ENCODE measurements at places on chromosomes 1 and 21.

GRCh38 chr1:184507604-184508280 is 120.9 kb downstream of the C1orf21 start:
- DNase-seq: no peak

DNA sequence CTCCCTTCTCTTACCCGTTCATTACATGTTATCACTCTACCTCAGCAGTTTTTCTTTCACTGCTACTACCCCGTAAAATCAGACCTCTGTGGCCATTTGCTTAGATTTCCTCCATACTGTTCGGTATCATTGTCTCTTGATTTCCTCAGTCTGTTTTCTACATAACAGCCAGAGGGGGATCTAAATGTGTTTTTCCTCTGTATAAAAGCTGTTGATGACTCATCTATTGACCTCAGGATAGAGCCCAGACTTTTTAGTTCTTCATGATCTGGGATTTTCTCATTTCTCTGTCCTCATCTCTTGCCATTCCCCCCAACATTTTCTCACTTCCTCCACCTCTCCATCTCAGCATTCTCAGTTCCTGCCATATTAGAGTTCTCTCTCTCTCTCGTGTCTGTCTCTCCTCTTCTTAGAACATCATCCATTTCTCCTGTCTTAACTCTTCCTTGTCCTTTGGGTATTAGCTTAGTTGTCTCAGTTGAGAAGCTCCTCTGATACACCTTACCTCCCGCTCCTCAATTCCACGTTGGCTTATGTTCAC is 10.5 kb downstream of the OTUD3 start:
- no peak for DNase-seq

DNA sequence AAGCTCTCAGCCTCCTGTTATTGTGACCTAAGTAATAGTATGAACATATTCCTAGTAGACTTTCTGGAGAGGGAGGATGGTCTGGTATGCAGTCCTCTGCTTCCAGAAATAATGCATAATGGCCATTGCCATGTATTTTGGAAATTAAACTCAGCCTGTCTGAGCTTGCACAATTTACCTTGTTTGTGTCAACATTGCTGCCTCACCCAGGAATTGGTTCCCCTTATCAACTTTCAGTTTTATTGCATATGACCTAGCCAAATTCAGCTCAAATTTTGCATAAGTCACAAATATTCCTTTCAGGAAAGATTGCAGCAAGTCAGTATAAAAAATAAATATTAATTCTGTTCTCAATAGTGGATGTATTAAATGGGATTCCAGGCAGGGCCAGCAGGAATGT is 101.9 kb upstream of the SLC5A9 start:
- no peak for DNase-seq

- peak; percentile 45 for DNase-seq
Observed at GRCh38 chr1:222095606-222096475, 354.0 kb upstream of the DUSP10 start.

GRCh38 chr1:51305371-51305823 is 25.0 kb downstream of the TTC39A start:
- peak; percentile 58 for DNase-seq

DNA sequence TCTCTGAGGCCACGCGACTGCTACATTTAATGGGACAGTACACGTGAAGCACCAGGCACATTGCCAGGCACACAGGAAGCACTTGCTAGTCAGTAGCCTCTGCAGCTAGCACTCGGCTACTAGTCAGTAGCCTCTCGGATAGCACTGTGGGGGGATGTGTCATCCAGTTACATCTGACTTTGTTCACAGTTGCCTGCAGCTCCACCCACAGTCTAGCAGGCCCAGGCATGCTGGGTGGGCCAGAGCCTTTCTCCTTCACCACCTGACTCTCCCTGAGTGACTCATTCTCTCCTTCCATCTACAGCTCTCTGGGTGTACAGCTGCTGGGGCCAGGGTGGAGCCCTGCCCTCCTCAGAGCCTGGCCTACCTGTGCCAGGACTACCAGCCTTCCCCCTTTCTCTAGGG is 51.5 kb downstream of the PTPRF start:
- DNase-seq: peak; percentile 68

DNA sequence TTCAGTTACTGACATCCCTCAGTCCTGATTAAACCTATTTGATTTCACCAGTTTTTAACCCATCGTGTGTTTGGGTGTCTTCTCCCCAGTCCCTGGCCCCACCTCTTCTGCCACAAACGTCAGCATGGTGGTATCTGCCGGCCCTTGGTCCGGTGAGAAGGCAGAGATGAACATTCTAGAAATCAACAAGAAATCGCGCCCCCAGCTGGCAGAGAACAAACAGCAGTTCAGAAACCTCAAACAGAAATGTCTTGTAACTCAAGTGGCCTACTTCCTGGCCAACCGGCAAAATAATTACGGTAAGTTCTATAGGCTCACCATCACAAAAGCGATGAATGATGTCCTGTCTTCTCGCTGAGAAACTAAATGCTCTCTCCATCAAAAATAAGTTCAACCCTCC is 28.7 kb downstream of the NBPF3 start:
- peak; percentile 37 for DNase-seq

GRCh38 chr1:186768906-186769305 is 59.8 kb upstream of the PLA2G4A start:
- no peak for DNase-seq

GRCh38 chr1:109975718-109976117 is 8.8 kb upstream of the AHCYL1 start:
- no peak for DNase-seq

- no peak for DNase-seq
Observed at GRCh38 chr1:111209622-111210021, 9.2 kb upstream of the DENND2D start.

DNA sequence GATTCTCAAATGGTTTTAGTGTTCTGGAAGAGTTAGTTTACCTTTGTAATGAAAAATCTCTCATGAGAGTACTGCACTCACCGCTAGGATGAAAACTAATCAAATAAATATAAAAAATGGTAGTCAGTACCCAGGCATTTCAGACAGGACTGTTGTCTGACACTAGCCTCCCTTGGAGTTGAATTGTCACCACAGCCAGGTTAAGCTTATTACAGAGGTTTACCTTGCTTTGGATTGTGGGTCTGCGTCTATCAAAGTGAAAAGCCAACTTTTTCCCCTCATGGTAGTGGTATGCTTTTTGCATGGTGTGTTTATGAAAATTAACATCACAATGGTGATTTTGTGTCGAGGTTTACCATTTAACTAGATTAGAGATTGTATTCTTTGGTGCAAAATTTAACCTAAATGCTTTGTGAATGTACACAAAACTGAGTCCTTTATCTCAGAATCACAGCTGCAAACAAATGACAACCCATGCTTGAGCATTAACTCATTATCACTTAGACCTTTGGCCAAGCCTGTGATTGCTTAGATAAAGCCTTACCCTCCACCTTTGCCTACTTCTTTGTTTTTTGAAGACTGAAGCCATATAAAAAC is 20.1 kb downstream of the RAP1A start:
- DNase-seq: no peak

DNA sequence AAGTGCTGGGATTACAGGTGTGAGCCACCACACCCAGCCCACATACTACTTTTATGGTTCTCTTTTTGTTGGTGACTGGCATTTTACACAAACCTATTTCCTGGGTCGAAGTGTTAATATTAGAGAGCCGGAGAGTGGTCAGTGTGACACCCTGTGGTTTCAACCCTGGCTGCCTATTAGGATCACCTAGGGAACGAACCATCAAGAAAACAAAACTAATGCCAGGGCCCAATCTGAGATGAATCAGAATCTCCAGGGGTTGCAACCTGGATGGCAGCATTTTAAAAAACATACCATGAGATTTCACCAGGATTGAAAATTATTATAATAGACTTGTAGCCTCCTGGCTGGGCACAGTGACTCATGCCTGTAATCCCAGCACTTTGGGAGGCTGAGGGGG is 6.1 kb downstream of the MRPS21 start:
- DNase-seq: no peak

- DNase-seq: no peak
Observed at GRCh38 chr1:237717106-237717505, 173.6 kb downstream of the ZP4 start.

DNA sequence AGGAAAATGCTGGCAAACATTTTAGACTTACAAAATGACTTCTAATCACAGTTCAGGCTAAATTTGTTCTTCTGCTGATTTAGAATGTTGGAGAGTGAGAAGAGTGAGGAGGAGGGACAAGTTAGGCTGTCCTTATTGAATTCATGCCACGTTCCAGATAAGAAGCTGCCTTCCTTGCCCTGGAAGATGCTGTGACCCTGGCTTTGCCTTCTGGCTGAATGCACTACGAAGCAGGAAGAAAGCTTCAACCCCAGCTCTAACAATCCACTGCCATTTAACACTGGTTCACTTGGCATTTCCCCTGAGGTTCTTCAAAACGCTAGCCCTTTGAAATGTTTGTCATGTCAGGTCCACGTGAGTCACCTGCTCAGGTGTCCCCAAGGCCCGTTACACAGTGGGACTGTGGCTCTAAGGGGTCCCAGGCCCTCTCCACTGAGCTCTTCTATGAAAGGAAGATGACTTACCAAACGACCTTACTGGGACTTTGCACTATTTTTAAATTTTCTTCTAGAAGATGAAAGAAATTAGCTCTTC is 30.0 kb upstream of the LRRC8C start:
- no peak for DNase-seq

- no peak for DNase-seq
Observed at GRCh38 chr1:48771561-48771960, 5.1 kb downstream of the BEND5 start.

DNA sequence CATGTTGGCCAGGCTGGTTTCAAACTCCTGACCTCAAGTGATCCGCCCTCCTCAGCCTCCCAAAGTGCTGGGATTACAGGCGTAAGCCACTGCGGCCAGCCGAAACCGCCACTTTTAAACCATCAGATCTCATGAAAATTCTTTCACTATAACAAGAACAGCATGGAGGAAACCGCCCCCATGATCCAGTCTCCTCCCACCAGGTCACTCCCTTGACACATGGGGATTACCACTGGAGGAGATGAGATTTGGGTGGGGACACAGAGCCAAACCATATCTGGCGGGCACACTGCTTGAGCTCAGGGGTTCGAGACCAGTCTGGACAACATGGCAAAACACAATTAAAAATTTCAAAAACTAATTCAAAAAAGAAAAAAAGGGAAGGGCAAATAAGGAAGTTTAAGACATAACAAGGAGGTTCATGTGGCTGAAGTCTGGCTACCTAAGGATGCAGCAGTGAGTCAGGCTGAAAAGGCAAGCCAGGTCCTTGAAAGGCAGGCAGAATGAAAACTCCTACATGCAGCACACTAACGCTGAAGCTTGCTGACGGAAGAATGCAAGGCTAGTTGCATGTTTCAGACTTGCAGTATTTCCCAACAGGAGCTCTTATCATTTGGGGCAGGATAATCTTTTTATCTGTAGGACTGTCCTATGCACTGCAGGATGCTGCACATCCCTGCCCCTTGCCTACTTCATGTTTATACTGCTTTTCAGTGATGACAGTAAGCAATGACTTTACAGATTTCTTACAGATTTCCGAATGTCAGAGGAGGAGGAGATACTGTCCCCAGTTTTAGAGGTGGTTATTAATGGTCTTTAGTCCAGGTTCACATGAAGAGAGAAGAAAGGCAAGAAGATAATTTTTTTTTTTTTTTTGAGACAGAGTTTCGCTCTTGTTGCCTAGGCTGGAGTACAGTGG is 49.3 kb downstream of the FBXO42 start:
- DNase-seq: no peak

GRCh38 chr1:31443673-31444072 is 30.7 kb downstream of the SERINC2 start:
- no peak for DNase-seq

- DNase-seq: no peak
Observed at GRCh38 chr1:189563784-189564183, 913.9 kb downstream of the BRINP3 start.

GRCh38 chr1:113963281-113963906 is 15.9 kb upstream of the OLFML3 start:
- no peak for DNase-seq

DNA sequence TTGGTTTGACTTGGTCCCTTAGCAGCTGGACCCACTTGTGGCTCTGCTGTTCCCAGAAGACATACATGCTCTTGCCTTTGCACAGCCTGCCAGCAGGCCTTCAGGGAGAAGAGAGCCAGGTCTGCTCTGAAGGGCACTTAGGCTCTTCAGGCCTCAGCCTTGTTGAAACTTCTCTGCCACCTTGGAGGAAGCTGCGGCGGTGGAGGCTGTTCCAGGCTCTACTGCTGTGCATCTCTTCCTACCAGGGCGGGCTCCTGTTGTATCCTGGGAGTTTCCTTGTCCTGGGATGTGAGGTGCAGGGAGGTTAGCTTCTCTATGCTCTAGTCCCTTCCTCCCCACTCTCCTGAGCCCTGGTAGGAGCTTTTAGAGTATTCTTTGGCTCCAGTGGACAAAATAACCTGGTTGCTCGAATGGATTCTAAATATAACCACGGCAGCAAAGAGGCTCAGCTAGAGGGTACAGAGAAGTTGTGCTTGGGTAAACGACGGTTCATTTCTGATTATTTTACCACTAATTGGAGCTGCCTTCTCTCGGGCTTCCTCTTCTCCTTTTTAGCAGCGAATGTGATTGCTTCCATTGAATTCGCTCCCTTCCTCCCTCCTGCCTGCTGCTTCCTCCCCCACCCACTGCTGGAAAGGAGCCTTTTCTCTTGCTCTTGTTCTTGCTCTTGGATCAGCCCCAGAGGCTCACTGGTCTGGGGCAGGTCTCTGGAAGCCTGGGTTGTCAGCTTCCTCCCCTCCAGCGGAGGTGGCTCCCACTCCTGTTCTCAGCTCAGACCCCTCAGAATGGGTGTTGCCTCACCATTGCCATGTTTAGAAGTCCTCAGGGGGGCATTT is 126.6 kb upstream of the CACNA1E start:
- DNase-seq: no peak

DNA sequence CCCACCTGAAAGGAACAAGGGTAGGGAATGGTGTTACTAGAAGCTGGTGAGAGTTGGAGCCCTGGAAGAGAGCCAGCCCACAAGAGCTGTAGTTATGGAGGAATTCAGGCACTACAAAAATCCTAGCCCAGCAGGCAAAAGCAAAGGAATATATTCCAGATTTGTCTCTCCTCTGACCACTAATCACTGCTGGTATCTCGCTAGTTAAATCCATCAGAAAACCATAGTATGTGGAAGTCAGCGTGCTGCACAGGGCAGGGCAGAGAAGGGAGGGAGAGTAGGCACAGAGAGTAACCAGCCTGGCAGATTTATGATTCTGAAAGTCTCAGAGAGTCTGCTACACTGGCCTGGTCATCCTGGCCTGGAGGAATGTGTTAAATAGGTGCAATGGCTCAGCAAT is 88.6 kb downstream of the SELENOF start:
- no peak for DNase-seq

- DNase-seq: no peak
Observed at GRCh38 chr1:57748719-57749118, 324.9 kb upstream of the DAB1 start.

Data from stomach (tissue), 19 donors.